ENCODE measurements at places on chromosomes 2 and 18.

GRCh38 chr2:176130957-176131847 lies 1.7 kb downstream of the HOXD8 start:
- no peak for DNase-seq

- no peak for DNase-seq
These were observed 1.7 kb upstream of the C2orf42 start for GRCh38 chr2:70192516-70192915.

DNA sequence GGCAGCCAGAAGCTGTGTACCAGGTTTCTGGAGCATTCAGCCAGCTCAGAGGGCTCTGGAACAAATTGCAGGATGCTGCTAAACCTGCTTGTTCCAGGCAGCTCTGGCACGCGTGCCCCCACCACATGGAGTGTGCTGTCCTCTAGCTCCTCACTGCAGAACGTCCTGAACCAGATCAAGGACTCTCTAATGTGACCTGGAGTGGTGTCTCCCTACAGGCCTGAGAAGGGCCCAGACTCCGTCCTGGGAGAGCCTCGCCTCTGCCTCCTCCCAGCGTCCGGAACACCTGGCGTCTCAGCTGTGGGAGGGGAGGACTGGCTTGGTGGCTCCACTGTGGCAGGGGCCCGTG lies 115.6 kb upstream of the GPC1 start:
- DNase-seq = no peak

GRCh38 chr2:189511210-189511959 lies 69.2 kb downstream of the SLC40A1 start:
- no peak for DNase-seq

- DNase-seq = no peak
These were observed 191.0 kb downstream of the TCF4 start for GRCh38 chr18:55396979-55397378.

- no peak for DNase-seq
These were observed 68.1 kb upstream of the SPTBN1 start for GRCh38 chr2:54388076-54388475.

DNA sequence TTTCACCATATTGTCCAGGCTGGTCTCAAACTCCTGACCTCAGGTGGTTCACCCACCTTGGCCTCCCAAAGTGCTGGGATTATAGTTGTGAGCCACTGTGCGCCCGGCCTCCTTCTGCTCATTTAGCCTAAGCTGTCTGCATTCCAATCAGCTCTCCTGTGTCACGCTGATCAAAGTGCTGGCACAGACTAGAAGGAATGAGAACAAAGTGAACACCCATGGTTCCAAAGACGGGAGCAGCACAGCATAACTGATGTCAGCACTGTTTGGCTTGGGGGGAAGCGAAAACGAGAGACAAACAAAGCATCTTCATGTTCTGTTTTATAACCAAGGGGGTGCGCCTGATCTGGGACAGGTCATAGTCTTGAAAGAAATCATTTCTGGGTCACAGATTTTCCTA lies 43.3 kb downstream of the DIPK1C start:
- no peak for DNase-seq

DNA sequence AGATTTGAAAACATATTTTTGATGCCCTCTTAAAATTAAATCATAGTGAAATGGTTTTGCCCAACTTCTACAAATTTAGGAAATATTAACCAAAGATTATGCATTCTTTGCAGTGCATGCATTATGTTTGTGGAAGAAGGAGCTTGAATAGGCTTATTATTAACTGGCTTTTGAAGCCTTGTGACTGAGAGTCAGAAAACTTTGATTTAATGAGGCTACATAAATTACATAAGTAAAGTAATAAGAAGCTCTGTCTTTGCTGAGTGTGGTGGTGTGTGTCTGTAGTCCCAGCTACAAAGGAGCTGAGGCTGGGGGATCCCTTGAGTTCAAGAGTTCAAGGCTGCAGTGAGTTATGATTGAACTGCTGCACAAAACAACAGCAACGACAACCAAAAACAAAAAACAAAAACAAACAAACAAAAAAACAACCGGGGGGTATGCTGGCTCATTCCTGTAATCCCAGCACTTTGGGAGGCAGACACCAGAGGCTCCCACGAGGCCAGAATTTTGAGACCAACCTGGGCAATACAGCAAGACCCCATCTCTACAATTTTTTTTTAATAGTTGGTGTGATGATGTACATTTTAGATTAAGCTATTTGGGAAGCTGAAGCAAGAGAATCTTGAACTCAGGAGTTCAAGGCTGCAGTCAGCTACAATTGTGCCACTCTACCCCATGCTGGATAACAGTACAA lies 57.0 kb upstream of the LRRTM4 start:
- DNase-seq = no peak

All from GM10248 (cell line).